ENCODE measurements at places on chromosomes 1 and 21. TPM values are rescaled to one million over a fixed set of nuclear protein-coding genes. Genes with fewer than 3 reads are reported as not detected.

DNA sequence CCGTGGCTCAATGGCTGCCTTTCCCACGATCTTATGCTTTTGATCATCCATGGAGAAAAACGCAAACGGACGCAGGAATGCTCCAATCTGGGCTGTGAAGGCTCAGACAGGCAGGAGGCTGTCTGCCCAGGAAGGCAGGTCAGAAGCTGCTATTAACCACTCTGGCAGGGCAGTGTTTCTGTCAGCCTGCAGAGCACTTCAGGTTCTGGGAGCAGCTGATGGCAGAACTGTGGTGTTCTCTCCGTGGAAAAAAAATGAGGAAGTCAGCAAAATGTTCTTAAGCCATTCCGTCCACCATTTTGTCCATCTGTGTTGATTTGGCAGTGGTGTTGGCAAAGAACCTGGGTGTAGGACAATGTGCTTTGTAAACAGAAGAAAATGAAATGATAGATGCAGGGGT is 91.7 kb downstream of the SIM2 start:
- DNase-seq = peak; percentile 70

GRCh38 chr1:207071426-207071825 is 17.2 kb upstream of the C4BPB start:
- no peak for DNase-seq

Gene LORICRIN
- total RNA-seq = not detected

DNA sequence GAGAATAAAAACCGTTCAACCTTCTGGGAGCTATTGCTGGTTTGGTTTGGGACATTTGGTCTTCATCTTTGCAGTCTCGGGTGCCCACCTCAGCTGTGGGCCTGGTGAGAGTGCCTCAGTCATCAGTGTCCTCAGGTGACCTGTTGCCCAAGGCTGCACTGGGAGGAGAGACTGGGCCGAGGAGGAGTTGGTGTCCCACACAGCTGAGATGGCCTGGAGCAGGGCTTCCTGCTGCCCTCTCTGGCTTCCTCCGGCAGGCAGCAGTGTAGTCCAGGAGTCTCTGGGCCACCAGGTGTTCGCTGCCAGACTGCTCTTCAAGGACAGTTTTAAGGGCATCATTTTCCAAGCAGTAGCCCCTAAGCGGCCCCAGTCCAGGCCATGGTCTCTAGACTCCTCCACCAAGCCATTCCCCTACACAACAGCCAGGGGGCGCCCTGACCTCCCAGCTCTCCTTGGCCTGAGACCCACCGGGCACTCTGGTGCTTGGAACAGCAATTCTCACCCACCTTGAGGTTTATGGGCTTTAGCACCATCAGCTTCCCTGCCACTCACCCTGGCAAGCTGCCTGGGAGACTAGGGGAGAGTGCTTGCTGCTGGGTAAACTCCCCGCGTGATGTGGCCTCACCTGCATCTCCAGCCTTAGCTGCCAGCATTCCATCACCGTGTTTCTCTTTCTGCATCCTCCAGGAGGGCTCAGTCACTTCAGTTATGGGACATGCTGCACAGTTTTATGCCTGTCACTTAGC is 9.1 kb upstream of the SYTL1 start:
- DNase-seq = peak; percentile 71

Gene PEX11B
- 22.5 TPM for total RNA-seq
